ENCODE measurements at places on chromosomes 4 and X.

GRCh38 chr4:139968831-139969230 lies 185.2 kb downstream of the MAML3 start:
- DNase-seq: no peak

DNA sequence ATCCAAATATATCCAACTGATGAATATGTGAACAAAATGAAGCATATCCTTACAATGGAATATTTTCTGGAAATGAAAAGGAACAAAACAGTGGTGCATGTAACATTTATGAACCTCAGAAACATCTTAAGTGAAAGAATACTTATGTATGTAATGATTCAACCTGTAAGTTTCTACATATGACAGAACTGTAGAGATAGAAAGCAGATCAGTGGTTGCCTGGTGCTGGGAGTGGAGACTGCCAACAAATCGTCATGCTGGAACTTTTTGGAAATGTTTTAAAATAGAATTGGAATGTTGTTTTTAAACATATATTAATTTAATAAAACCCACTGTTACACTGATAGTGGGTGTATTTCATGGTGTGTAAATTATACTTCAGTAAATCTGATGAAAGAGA lies 667.5 kb downstream of the RAPGEF2 start:
- DNase-seq: no peak

DNA sequence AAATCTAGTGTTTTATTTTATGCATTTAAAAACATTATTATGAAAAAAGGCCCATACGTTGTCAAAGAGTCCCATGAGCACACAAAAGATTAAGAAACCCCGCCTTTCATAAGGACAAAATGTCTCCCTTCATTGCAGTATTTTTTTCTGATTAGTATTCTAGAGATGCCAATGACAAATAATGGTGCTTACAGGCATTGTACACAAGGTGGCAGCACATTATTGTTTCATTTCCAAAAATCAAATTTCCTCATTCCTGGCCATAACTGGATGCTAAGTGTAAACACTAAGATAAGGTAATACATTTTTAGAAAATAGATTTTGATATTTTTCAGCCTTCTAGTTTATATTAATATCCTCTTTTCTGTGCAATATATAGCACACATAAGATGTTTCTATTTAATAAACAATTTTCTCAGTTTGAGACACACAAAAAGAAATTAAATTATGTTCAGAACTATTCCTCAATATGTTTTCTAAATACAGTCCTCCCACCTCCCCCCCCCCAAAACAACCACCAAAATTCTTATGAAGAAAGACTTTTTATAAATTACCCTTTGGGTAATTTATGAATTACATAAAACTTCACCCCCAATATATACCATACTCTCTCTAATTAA lies 47.7 kb downstream of the TIGD2 start:
- DNase-seq: no peak

DNA sequence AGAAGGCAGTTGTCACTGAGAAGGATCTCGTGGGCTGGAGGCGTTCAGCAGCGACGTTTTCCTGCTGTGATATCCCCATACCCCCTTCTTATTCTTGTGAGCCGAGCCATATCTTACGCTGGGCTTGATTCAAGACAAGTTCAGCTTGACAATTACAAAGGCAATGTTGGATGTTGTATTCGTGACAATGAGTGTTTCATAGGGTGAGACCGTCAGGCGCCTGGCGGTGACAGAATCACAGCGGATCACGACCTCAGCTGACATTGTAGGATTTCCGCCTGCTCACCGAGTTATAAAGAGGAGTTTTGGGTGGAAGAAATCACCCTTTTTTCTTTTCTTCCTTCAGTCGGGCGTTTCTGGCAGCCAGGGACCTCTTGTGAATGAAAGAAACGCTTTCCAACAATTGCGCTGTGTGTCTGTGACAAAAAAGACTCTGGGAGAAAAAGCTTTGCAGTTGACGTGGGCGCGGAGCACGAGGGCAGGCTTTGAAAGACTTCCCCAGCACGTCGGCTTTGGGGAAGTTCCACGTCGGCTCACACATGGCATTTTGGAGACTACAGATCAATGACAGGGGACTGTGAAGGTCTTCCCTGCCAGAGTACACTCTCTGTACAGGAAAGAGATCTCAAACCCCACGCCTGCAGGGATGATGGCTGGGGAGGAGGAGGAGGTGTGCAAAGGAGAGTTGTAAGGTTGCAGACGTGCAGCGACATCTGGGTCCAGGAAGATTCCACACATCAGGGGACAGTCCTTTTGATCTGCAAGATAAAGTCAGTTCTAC lies 135.4 kb downstream of the CRLF2 start:
- DNase-seq: no peak

GRCh38 chrX:19358521-19358920 lies 14.8 kb downstream of the PDHA1 start:
- DNase-seq: no peak

DNA sequence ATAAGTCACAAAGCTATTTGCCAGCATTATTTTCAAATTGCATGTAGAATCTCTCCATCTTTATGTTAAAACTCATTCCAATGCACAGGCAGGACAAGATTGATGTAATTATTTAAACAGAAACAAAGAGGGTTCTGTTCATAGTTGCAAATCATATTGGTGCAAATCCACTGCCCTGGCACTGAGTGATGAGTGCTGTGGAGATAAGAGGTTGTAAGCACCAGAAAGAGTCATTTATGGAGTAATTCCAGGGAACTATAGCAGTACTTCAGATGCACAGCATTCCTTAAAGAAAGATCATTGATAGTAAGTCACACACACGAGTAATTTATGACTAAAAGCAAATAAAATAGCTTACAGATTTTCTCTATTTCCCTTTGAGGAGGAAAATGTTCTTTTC lies 337.7 kb upstream of the CTSO start:
- DNase-seq: no peak
